NCI-H2081 (cell line): ENCODE measurements at places on chromosomes 13 and 19.

DNA sequence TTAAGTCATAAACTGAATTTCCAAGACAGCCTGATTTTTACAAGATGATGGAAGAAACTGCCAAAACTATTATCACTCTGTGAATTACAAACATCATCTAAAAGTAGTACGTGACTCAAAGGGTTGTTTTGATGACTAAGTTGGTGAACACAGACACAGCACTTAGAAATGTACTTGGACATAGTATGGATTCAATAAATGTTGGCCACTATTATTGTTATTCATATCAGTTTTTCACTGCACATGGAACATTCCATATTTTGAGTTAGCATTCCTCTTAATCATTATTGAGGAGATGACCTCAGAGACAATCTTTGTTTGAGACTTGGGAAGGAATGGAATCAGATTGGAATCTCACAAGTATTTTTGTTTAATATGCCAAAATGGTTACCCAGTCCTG, 172.9 kb downstream of the OXGR1 start:
- DNase-seq, result no peak

DNA sequence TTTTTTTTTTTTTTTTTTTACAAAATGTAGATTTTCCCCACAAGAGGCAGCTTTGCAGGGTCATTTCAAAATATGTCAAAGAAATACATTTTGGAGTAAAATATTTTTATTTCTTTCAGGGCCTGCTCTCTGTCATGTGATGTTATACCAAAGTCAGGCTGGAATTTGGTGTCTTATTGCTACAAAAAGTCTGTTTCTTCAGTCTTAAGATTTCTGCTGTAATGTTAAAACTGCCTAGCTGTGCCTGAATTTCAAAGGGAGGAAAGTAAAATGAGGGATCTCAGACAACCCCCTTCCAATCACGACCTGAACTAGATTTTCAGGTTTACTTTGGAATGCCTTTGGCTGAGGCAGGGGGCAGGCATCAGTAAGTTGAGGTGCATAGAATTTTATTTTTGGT, 12.8 kb upstream of the GTF2F2 start:
- DNase-seq, result no peak

DNA sequence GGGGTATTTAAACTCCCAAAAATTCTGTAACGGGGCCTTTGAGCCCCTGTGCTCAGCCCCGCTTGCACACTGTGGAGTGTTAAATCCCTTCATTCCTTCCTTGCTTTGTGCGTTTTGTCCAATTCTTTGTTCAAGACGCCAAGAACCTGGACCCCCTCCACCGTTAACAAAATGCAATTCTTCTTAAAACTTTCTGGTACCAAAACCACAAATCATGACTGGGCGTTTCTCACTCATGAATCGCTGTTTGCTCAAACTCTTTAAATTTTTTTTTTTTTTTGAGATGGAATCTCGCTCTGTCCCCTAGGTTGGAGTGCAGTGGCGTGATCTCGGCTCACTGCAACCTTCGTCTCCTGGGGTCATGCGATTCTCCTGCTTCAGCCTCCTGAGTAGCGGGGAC, 881 bp downstream of the ZNF20 start:
- no peak for DNase-seq

GRCh38 chr13:80516818-80517348, 176.0 kb upstream of the SPRY2 start:
- DNase-seq, result no peak

DNA sequence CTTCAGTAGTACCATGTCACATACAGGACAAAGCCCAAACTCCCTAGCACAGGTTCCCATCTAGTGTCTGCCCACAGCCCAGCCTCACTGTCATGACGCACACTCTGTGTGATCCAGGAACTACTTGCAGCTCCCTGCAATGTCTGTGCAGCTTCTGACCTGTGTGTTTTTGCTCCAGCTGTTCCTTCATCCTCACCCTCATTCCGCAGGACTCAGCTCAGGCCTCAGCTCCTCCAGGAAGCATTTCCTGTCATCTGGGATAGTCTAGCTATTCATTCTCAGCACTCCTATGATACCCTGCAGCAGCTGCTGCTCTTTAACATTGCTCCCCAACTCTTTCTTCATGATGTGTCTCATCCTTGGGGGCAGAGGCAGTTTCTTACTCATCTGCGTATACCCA, 56.1 kb downstream of the ENOX1 start:
- DNase-seq, result no peak

- no peak for DNase-seq
These were observed 1.9 kb downstream of the TPM4 start for GRCh38 chr19:16077984-16078758.

- DNase-seq, result no peak
These were observed 100.9 kb downstream of the NDFIP2 start for GRCh38 chr13:79581870-79582315.

GRCh38 chr13:48528720-48529119, 4.2 kb downstream of the RCBTB2 start:
- no peak for DNase-seq

DNA sequence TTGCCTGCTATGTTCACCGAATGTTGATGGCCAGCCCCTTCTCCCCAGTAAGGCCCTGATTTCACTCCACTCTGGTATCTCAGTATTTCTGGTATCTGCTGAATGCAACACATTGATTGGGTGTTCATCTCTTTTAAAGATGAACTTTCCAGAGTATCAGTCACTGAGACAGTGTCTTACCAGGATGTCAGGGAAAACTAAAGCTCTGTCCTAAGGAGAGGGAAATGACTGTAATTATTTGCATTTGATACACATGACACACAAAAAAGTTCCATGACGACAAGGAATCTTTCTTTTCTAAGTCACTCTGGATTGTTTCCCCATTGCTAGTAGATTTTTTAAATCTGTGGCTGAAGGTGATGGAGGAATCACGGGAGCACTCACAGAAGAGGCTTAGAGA, 2.2 kb downstream of the GPC5 start:
- DNase-seq, result no peak

DNA sequence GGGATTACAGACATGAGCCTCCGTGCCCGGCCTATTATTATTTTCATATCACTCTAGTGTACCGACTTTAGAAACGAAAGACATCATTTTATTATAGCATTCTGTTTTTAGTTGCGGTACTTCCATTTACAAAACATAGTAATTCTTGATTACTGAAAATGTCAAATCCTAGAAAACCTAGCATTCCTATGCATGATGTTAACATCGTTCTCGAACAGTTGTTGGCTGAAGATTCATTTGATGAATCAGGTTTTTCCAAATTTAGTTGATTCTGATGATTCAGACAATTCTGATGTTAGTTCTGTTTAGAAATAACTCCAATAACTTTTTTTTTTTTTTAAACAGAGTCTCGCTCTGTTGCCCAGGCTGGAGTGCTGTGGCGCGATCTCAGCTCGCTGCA, 11.5 kb upstream of the MTRF1 start:
- no peak for DNase-seq
